IMR-90 (cell line): ENCODE measurements at places on chromosomes 5 and 9. TPM values are rescaled to one million over a fixed set of nuclear protein-coding genes. Genes with fewer than 3 reads are reported as not detected.
A peak's percentile ranks its signal among the peaks of the same experiment; 100 is the strongest.

GRCh38 chr5:145178641-145179523 lies 656.3 kb downstream of the PRELID2 start:
- no peaks in the 10 kb centered on the region for H3K4me1 ChIP-seq
- no peak overlapping the region for H3K27ac ChIP-seq
- H3K36me3 ChIP-seq = no peaks in the 10 kb centered on the region
- no peak for DNase-seq

GRCh38 chr5:144084971-144085370 lies 85.5 kb downstream of the YIPF5 start:
- H3K36me3 ChIP-seq = no peaks in the 10 kb centered on the region
- H3K27me3 ChIP-seq = no peaks in the 10 kb centered on the region
- no peak overlapping the region; the same call in 1 of the 2 replicates for H3K27ac ChIP-seq

GRCh38 chr5:68339921-68340321 lies 124.4 kb downstream of the PIK3R1 start:
- no peaks in the 10 kb centered on the region for H3K36me3 ChIP-seq
- H3K4me3 ChIP-seq = no peak overlapping the region
- H3K4me1 ChIP-seq = peaks cover 1% of the 10 kb centered on the region; the same call in 1 of the 2 replicates
- no peak for DNase-seq
- H3K27ac ChIP-seq = no peak overlapping the region
- H3K27me3 ChIP-seq = no peaks in the 10 kb centered on the region; the same call in 1 of the 2 replicates

DNA sequence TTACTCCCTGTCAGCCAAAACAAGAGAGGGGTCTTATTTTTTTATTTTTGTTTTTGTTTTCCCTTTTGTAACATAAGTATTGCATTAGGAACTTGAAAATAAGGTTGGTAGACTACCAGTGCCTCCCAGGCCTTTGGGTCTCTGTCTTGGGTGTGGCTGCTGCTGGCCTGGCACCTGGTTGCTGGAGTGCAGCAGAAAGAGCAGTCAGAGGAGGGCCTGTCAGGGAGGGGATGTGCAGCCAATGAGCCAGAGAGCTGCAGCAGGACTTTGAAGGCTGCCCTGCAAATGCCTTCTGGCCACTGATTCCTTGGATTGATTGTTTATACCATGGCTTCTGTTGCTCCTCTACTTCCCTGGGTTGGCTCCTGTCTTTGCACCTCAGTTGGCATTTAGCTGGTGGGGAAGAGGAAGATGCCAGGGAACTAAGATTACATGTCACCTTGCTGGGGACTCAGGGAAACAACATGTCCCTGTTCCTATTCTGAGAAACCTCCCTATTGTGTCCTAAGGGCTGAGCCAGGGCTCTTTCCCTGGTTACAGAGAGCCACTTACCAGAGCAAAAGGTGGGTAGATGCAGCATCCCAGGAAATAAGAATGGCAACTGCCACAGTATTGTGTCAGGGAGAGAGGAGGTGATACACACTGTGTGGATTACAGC lies 66.6 kb downstream of the ANGPTL2 start:
- H3K4me3 ChIP-seq = no peak overlapping the region
- no peak for DNase-seq

DNA sequence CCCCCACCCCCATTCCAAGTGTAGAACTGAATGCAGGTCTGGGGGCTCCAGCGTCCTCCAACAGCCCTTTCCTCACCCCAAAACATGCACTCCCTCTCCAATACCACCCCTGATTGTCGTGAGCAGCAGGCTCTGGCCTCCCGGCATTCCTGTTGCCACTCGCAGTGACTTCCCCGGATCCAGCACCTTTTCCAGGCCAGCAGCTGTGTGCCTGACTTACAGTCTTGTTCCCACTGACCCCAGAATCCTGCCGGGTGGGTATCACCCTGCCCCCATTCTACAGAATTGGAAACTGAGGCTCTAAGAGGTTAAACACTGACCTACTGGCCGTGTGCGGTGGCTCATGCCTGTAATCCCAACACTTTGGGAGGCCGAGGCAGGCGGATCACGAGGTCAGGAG lies 127.2 kb downstream of the OLFM1 start:
- H3K4me3 ChIP-seq = no peak overlapping the region
- H3K36me3 ChIP-seq = no peaks in the 10 kb centered on the region

DNA sequence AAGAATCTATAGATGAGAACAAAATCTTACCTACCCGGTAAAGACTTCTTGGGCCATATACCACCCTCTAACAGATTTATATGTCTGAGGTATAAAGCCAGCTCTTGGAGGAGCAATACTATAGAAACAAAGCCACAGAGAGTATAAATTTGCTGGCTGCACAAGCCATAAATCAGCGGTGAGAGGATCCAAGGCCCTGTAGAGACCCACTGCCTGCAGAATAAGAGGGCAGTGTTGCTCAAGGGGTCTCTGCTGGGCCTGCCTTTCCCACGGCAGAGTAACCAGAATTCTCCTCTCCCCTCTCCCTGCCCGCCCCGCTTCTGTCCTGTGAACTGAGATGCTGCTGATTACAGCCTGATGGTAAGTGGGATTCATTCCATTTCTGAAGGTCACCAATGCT lies 89.2 kb downstream of the NDFIP1 start:
- no peaks in the 10 kb centered on the region for H3K36me3 ChIP-seq
- no peaks in the 10 kb centered on the region for H3K27me3 ChIP-seq
- peaks cover 5% of the 10 kb centered on the region for H3K4me1 ChIP-seq
- DNase-seq = no peak

GRCh38 chr9:3478549-3478953 lies 47.2 kb downstream of the RFX3 start:
- H3K36me3 ChIP-seq = no peaks in the 10 kb centered on the region
- H3K4me3 ChIP-seq = no peak overlapping the region
- H3K27me3 ChIP-seq = no peaks in the 10 kb centered on the region
- no peak for DNase-seq

DNA sequence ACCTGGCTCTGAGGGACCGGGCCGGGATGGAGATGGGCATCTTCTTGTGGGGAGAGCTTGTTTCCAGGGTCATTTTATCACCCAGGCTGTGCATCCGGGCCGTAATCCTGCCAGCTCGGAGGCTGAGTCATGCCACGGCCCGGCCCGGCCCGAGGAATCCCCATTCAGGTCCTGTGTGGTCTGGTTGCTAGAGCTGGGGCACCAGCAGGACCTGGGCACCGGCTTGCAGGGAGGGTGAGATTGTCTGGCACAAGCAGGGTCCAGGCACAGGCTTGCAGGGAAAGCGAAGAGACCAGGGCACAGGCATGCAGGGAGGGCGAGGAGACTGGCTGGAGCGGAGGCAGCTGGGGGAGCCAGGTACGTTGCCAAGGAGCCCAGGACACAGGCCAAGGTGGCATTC lies 106.8 kb downstream of the RXRA start:
- peak; percentile 20 for DNase-seq
- peaks cover 38% of the 10 kb centered on the region; the same call in 1 of the 2 replicates for H3K36me3 ChIP-seq
- H3K4me1 ChIP-seq = peaks cover 24% of the 10 kb centered on the region

DNA sequence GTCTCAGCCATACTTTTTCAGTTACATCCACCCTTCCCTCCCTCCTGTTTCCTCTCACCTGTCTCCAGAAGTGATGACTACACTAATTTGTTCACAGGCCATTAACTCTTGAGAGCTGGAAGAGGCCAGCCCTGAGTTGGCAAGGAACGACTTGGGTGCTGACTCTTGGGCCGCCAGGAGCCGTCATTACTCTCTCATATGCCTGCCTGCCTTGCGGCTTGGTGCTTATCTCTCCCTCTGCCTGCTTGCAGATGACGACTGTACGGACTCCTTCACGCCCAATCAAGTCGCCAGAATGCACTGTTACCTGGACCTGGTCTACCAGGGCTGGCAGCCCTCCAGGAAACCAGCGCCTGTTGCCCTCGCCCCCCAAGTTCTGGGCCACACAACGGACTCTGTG lies 66.1 kb downstream of the PAPPA start:
- no peak overlapping the region for H3K4me3 ChIP-seq
- no peaks in the 10 kb centered on the region for H3K4me1 ChIP-seq
- peaks cover 54% of the 10 kb centered on the region for H3K36me3 ChIP-seq
- no peak overlapping the region for H3K27ac ChIP-seq
- no peaks in the 10 kb centered on the region for H3K27me3 ChIP-seq

GRCh38 chr5:8730194-8730593 lies 815.7 kb downstream of the SEMA5A start:
- no peaks in the 10 kb centered on the region for H3K36me3 ChIP-seq
- peaks cover 6% of the 10 kb centered on the region; the same call in 1 of the 2 replicates for H3K4me1 ChIP-seq
- H3K27me3 ChIP-seq = no peaks in the 10 kb centered on the region
- peak overlapping the region; percentile 3; the same call in 1 of the 2 replicates for H3K27ac ChIP-seq

DNA sequence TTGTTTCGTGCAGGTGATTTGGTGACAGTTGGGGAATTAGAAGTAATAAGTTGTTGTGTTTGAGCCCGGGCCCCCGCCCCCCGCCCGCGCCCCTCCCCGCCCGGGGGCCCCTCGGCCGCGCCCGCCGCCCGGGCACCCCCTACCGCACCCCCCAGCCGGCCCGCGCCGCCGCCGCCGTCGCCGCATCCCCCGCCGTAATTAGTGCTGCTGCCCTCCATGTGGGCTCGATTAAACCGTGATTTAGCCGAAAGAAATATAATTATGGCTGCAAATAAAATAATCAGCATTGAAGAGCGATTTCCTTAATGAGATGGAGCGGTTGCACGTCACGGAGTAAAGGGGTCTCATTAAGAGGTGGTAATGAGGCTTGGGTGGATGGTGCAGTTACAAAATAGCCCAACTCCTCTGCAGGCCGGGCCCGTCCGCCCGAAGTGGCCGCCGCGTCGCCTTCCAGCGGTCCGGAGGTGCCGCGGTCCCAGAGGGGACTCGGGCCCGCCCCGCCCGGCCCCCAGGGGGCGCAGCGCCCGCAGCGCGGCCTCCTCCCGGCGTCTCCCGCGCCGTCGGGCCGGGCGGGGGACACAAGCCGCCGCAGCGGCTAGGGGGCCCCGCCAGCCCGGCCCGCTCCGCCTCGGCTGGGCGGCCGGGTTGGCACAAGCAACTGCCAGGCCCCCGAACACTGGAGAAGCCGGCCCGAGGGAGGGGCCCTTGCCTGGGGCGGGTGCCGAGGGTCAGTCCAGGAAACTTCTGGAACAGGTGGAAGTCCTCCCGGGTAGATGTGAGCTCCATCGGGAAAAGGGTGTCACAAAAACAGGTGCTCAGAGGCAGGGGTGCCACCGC lies 6.9 kb upstream of the OTP start:
- H3K27ac ChIP-seq = no peak overlapping the region
- peaks cover 88% of the 10 kb centered on the region for H3K27me3 ChIP-seq

DNA sequence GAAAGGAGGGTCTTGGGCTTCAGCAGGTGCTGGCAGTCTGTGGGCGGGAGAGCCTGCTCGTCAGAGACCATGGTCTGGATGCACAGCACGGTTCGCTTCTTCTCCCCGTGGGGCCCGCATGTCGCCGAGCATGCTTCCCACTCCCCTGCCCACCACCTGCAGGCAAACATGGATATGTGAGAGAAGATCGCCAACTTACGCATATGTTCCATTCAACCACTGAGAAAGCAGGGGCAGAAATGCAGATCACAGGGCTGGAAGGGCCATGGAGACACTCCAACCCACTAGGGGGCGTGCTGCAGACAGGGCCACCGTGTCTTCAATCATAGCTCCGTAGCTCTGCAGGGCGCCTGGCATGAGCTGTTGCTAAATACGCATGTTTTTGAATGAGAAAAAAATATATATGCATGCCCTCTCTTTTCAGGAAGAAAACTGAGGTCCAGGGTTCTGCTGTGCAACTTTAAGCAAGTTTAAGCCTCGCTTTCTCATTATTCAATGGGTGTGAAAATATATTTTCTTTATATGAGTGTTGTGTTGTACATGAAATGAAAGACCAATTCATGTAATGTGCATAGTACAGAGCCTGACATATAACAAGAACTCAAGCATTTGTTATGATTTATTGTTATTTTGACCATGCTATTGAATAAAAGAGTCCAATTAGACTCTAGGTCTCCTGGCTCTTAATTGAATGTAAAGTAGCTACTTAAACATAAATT lies 148.0 kb downstream of the TARS1 start:
- H3K4me3 ChIP-seq = no peak overlapping the region
- peaks cover 3% of the 10 kb centered on the region; the same call in 1 of the 2 replicates for H3K4me1 ChIP-seq
- H3K27me3 ChIP-seq = no peaks in the 10 kb centered on the region
- H3K36me3 ChIP-seq = peaks cover 5% of the 10 kb centered on the region; the same call in 1 of the 2 replicates

Gene RLN1
- total RNA-seq = not detected in 2 replicates

Gene FABP6
- total RNA-seq = not detected in 2 replicates

Gene JAKMIP2
- total RNA-seq = under 0.01 TPM in 1 of 2 replicates, not detected in the other

Gene WNT8A
- total RNA-seq = not detected in 2 replicates

Gene NTNG2
- total RNA-seq = 0.28 and 0.54 TPM in 2 replicates

Gene C7
- total RNA-seq = 0.54 and 0.83 TPM in 2 replicates

Gene SLCO6A1
- total RNA-seq = not detected in 2 replicates

Gene HEMGN
- not detected in 2 replicates for total RNA-seq

Gene INSYN2B
- total RNA-seq = 33.5 and 43.6 TPM in 2 replicates

Gene LRRC70
- total RNA-seq = 0.36 and 0.83 TPM in 2 replicates
